ENCODE measurements at places on chromosomes 1 and 21. TPM values are rescaled to one million over a fixed set of nuclear protein-coding genes. Genes with fewer than 3 reads are reported as not detected.
A peak's percentile ranks its signal among the peaks of the same experiment; 100 is the strongest.

GRCh38 chr1:246067432-246068216 is 439.5 kb downstream of the SMYD3 start:
- peaks cover 22% of the 10 kb centered on the region for H3K4me1 ChIP-seq
- H3K27ac ChIP-seq, result peak overlapping the region; percentile 44
- H3K36me3 ChIP-seq, result no peaks in the 10 kb centered on the region

- no peaks in the 10 kb centered on the region for H3K4me1 ChIP-seq
- no peaks in the 10 kb centered on the region for H3K36me3 ChIP-seq
- H3K4me3 ChIP-seq, result no peak overlapping the region
These were observed 82.1 kb downstream of the KCND3 start for GRCh38 chr1:111907321-111907720.

DNA sequence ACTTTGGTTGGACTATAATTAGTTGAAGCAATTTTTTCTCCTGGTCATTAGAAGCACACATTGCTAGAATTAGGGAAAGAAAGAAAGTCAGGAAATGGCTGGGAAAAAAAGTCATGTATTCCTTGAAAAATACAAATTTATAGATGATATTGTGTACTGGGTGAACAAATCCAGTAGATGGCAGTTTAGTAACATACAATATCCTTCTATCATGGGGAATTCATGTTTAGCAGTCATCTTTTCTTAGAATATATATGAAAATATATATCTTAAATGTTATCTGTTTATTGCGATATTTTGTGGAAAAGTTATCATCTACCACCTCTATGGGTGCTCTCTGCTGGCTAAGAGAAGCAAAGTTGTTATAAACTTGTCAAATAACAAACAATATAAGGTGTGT is 13.1 kb upstream of the ZRANB2 start:
- no peaks in the 10 kb centered on the region for H3K36me3 ChIP-seq
- no peak for DNase-seq
- no peak overlapping the region for H3K4me3 ChIP-seq
- H3K27me3 ChIP-seq, result peaks cover 13% of the 10 kb centered on the region
- H3K4me1 ChIP-seq, result no peaks in the 10 kb centered on the region

DNA sequence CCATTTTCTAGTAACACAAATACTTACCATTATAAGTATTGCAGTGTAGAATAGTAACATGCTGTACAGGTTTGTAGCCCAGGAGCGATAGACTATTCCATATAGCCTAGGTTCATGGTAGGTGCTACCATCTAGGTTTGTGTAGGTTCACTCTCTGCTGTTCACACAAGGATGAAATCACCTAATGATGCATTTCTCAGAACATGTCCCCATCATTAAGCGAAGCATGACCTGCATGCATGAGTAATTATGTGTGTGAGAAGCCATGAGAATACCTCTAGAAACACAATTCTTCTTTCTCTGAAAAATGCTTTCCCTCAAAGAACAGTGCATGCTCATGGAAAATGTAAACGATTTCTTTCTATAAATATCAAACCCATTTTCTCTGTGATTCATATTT is 69.3 kb downstream of the NR5A2 start:
- no peak for DNase-seq
- no peak overlapping the region for H3K27ac ChIP-seq
- no peaks in the 10 kb centered on the region for H3K36me3 ChIP-seq
- H3K27me3 ChIP-seq, result peaks cover 3% of the 10 kb centered on the region
- no peaks in the 10 kb centered on the region for H3K4me1 ChIP-seq

GRCh38 chr1:19712928-19713327 is 48.3 kb downstream of the HTR6 start:
- H3K4me1 ChIP-seq, result peaks cover 18% of the 10 kb centered on the region
- DNase-seq, result no peak
- H3K36me3 ChIP-seq, result peaks cover 4% of the 10 kb centered on the region
- H3K4me3 ChIP-seq, result no peak overlapping the region
- no peak overlapping the region for H3K27ac ChIP-seq
- H3K27me3 ChIP-seq, result no peaks in the 10 kb centered on the region

DNA sequence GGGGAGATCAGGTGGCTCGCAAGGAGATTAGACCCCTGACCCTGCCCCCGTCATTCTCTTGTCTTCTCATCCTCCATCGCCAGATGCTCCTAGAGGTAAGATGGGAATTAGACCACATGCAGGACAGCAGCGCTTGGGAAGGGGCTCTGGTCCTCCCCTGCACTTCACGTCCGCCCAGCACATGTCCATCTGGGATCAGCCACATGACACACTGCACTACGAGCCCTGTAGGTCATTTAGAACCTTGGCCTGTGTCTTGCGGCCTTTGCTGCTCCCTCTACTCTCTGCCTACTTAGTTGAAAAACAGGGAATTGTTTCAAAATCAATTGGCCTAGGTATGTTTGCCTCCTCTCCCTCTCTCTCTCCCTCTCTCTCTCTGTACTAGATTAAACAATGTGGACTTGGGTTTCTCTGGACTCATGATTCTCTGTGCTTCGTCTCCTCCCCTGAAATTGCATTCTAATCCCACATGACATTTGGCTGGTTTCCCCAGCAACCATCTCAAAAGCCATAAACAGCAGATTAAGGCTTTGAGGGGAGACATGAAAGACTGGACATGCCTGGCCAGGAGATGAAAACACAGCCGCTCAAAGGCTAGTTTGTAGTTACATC is 3.8 kb upstream of the NCMAP start:
- H3K36me3 ChIP-seq, result no peaks in the 10 kb centered on the region
- peaks cover 45% of the 10 kb centered on the region for H3K27me3 ChIP-seq
- H3K27ac ChIP-seq, result no peak overlapping the region
- no peaks in the 10 kb centered on the region for H3K4me1 ChIP-seq
- no peak for DNase-seq

DNA sequence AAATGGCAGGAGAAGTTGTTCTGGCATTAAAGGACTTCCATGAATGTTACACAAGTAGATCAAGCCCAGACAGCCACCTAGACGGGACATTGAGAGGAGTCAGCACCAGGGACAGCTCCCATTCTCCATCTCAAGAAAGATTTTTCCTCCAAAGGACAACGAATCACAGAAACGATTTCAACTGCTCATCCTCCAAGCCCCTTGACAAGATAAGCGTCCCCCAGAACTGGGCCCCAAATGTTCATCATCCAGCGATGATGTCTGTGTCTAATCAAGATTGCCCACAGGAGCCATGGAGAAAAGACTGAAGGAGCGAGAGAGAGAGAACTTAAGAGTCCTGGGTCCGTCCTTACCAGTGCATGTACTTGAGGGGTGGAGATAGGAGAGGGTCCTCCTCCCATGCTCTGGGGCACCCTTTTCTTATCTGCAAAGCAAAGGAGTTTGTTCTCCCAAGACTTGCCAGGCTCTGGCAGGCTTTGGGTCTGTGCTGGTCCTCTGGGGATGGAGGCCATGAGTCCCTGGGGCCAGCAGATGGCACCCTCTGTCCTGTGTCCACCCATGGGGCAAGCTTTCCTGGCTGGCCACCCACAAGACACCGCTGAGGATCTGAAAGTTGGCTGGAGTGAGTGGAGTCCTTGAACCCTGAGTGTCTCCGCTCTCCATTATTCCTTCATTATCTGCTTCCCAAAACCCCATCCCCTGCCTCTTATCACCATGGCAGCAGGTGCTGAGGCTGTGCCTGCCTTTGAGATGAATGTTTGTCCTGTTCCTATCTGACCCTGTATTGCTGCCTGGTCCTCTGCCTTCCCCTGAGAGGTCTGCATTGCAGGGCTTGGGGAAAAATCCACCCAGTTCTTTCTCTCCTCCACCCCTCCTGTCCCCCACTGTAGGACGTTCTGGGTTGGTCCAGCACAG is 164.6 kb downstream of the ACTL8 start:
- no peaks in the 10 kb centered on the region for H3K36me3 ChIP-seq
- no peak overlapping the region for H3K27ac ChIP-seq
- H3K4me1 ChIP-seq, result no peaks in the 10 kb centered on the region
- H3K27me3 ChIP-seq, result peaks cover 29% of the 10 kb centered on the region

- no peak overlapping the region for H3K4me3 ChIP-seq
- no peaks in the 10 kb centered on the region for H3K27me3 ChIP-seq
- DNase-seq, result no peak
- no peak overlapping the region for H3K27ac ChIP-seq
These were observed 16.9 kb downstream of the IKBKE start for GRCh38 chr1:206486995-206487788.

- no peak overlapping the region for H3K27ac ChIP-seq
- DNase-seq, result peak; percentile 52
- no peak overlapping the region for H3K4me3 ChIP-seq
- no peaks in the 10 kb centered on the region for H3K36me3 ChIP-seq
- no peaks in the 10 kb centered on the region for H3K27me3 ChIP-seq
- H3K4me1 ChIP-seq, result peaks cover 20% of the 10 kb centered on the region
These were observed 41.2 kb downstream of the SKI start for GRCh38 chr1:2269193-2269921.

- peaks cover 11% of the 10 kb centered on the region for H3K36me3 ChIP-seq
- peak overlapping the region; percentile 81 for H3K27ac ChIP-seq
- no peaks in the 10 kb centered on the region for H3K27me3 ChIP-seq
These were observed 773 bp downstream of the RABIF start for GRCh38 chr1:202888221-202888530.

GRCh38 chr1:241308011-241308410 is 49.0 kb downstream of the RGS7 start:
- no peak overlapping the region for H3K4me3 ChIP-seq
- no peak overlapping the region for H3K27ac ChIP-seq
- DNase-seq, result no peak
- H3K4me1 ChIP-seq, result no peaks in the 10 kb centered on the region

DNA sequence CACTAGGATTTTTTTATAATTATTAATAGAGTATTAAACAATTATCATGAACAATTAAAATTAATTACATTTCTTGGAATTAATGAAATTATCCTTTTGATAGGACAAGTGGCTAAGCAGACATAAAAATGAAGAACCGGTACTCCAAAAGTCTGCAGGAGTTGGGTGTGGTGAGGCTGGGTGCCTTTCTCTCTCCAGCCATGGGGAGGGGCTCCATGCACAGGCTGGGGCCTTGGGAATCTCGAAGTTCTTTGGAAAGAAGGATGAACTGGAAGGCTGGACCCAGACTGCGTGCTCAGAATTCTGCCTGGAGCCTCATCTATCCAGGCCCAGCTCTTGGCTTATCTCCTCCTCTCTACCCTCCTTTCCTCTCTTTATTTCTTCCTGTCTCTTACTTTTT is 94.1 kb downstream of the ACTL8 start:
- no peak overlapping the region for H3K4me3 ChIP-seq
- DNase-seq, result no peak
- H3K4me1 ChIP-seq, result no peaks in the 10 kb centered on the region
- H3K36me3 ChIP-seq, result no peaks in the 10 kb centered on the region
- no peak overlapping the region for H3K27ac ChIP-seq
- H3K27me3 ChIP-seq, result peaks cover 21% of the 10 kb centered on the region

- DNase-seq, result no peak
- peaks cover 41% of the 10 kb centered on the region for H3K4me1 ChIP-seq
- no peaks in the 10 kb centered on the region for H3K27me3 ChIP-seq
- H3K27ac ChIP-seq, result peak overlapping the region; percentile 88
These were observed 7.3 kb upstream of the PMVK start for GRCh38 chr1:154943649-154944400.

GRCh38 chr21:34595457-34595856 is 19.5 kb downstream of the RCAN1 start:
- H3K27me3 ChIP-seq, result no peaks in the 10 kb centered on the region
- H3K4me3 ChIP-seq, result no peak overlapping the region
- no peaks in the 10 kb centered on the region for H3K36me3 ChIP-seq
- H3K27ac ChIP-seq, result no peak overlapping the region
- DNase-seq, result no peak

- no peak overlapping the region for H3K4me3 ChIP-seq
- H3K27me3 ChIP-seq, result peaks cover 9% of the 10 kb centered on the region
- no peaks in the 10 kb centered on the region for H3K4me1 ChIP-seq
These were observed 21.3 kb upstream of the ZMYM4 start for GRCh38 chr1:35247256-35247655.

DNA sequence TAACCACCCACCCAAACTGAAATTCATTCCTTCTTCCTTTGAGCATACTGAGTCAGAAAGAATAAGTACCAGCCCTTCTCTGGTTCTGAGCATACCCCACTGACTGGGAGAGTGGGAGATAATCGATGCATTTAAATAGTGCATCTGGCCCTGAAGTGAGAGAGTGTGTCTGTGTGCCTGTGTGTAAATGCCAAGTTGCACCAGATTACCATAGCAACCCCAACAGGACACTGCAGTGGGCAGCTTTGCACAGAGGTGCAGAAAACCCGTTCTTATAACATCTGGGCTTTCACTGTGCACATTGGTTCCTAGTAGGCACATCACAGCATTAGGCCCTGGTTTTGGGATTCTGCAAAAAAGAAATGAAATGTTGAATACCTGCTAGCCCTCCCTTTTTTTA is 2.3 kb downstream of the ASTN1 start:
- H3K36me3 ChIP-seq, result peaks cover 11% of the 10 kb centered on the region
- no peaks in the 10 kb centered on the region for H3K4me1 ChIP-seq
- H3K4me3 ChIP-seq, result no peak overlapping the region
- H3K27me3 ChIP-seq, result peaks cover 15% of the 10 kb centered on the region

MYOM3 gene
- not detected for total RNA-seq

RHD gene
- total RNA-seq, result not detected

RNF11 gene
- total RNA-seq, result 56.7 TPM

TFF3 gene
- not detected for total RNA-seq

LCE2B gene
- not detected for total RNA-seq

SPRR2F gene
- not detected for total RNA-seq

SHE gene
- total RNA-seq, result not detected

CDC20 gene
- total RNA-seq, result 152 TPM

IGFN1 gene
- not detected for total RNA-seq

FCGR3B gene
- total RNA-seq, result 3.0 TPM
